GM03348 (cell line): ENCODE measurements at places on chromosomes 1 and 21.
A peak's percentile ranks its signal among the peaks of the same experiment; 100 is the strongest.

GRCh38 chr1:34147301-34147700 is 17.7 kb downstream of the CSMD2 start:
- no peak for DNase-seq

- no peak for DNase-seq
Measured at GRCh38 chr1:20719871-20720620, 2.2 kb upstream of the KIF17 start.

DNA sequence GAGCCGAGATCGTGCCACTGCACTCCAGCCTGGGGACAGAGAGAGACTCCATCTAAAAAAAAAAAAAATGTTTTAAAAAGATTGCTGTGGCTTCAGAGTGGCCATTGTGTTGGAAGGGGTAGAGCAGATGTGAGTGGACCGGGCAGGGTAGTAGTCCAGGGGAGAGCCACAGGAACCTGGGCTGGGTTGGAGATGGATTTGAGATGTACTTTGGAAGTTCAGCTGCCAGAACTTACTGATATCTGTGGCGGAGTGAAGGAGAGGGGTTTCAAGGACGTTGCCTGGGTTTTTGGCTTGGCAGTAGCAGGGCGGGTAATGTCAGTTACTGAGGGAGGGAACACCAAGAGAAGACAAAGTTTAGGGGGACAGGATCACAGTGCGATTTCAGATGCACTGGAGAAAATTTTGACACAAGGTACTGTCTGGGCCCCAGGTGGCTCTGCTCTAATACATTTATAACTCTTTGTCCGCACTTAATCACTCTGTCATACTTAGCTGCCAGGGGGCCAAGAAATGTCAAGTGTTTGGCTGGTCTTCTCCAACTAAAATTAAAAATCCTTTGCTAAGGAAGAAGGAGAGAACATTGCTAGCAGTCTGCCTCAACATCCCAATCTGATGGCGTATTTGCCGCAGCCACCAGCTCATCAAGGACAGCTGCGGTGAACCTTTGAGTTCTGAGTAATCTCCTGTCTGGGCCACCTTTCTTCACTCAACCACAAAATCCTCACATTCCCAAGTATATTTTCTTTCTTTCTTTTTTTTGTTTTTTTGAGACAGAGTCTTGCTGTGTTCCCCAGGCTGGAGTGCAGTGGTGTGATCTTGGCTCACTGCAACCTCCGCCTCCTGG is 9.6 kb downstream of the EPHX1 start:
- no peak for DNase-seq

- no peak for DNase-seq
Measured at GRCh38 chr1:228207851-228208821, at the start of gene OBSCN. Gene OBSCN (plus strand): TSS chr1:228208044. CDS start chr1:228211784, 3,740 bp downstream.

DNA sequence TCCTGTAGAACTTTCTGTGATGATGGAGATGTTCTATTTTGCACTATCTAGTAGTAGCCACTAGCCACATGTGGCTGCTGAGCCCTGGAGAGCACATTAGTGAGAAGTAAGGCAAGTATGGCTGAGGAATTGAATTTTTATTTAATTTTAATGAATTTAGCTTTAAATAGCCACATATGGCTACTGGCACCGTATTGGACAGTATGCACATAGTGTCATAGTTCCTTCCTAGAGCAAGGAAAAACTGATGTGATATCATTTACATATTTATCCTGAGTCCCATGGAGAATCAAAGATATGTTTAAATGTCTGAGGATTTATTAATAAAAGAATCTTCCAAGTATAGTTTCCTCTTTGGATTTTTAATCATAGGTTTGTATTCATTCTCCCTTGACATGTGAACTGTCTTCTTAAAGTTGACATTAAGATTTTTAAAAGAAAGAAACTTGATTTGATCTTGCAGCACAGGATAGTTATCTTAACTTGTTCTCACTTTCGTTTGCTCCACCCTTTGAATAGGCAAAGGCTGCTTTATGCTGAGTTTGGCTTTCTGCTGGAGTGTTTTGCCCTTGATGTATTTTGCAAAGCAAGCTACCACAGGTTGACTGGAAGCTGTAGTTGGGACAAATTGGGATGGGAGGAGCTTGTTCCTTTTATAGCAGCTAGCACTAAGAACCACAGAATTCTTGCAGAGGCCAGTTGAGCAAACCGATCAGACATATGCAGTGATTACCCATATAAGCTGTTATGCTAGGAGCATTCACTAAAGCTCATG is 129.7 kb downstream of the VPS13D start:
- DNase-seq = no peak

GRCh38 chr1:106072909-106073600 is 983.4 kb upstream of the PRMT6 start:
- no peak for DNase-seq

DNA sequence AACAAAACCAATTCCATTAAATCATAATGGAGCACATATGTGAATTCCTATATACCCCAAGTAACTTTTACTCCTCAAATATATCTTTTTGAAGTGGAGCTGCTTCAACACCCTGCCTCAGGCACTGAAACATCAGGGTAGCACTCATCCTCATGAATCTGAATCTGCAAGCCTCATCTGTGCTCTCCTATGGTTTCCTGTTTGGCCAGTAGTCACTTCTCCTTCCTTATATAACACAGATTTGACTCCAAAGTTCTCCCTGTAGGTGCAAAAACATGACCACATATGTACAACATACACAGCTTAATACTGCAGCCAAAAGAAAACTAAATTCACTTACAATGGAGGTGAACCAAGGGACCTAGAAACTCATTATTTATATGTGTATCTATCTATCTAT is 7.2 kb downstream of the TRIT1 start:
- DNase-seq = no peak

DNA sequence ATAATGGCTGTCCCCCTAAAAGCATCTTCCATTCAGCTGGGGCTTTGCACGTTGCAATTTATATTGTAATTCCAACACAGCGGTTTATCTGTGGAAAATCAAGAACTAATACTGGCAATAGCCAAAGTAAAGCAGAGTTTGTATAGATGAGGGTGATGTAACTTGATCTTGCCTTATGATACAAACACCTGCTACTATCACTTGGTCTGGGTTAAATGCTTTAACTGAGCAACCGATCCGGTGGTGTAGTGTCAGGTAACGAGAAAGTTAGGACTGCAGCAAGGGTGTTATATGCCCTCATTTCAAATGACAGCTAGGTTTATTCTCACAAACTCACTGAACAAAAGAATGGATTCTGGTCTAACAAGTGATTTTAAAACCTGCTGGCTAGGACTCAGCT is 47.3 kb upstream of the PLPPR4 start:
- DNase-seq = no peak

DNA sequence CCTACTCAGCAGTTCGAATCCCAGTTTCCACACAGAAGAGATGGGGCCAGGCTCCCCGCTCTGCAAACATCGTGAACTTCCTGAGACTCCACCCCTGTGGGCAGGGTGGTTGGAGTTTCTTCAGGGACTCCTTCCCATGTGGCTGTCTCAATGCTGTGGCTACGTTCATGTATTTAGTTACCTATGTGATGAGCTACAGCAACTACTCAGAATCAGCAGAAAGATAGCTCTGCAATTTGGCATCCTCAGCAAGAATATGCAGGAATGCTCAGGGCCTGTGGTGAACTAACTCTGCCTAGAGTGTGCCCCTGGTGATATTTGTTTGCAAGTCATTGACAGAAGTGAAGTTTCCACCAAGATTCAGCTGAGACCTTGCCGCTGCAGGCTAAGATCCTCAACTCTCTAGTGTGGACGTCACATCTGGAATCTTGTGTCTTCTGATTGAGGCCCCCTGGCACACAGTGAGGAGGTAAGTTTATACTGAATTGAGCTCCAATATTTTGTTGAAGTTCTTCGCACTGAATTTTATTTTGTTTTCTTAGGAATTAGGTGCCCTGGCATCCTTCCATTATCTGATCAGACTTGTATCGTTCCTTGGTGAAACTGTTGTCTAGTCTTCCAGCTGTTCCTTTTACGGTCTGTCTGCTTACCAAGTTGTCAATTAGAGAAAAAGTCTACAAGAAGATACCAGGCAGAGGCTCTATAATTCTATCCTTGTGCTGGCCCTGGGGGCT is 8.2 kb upstream of the GLRX2 start:
- DNase-seq = no peak

- DNase-seq = no peak
Measured at GRCh38 chr1:67274623-67275325, 32.9 kb upstream of the IL12RB2 start.

DNA sequence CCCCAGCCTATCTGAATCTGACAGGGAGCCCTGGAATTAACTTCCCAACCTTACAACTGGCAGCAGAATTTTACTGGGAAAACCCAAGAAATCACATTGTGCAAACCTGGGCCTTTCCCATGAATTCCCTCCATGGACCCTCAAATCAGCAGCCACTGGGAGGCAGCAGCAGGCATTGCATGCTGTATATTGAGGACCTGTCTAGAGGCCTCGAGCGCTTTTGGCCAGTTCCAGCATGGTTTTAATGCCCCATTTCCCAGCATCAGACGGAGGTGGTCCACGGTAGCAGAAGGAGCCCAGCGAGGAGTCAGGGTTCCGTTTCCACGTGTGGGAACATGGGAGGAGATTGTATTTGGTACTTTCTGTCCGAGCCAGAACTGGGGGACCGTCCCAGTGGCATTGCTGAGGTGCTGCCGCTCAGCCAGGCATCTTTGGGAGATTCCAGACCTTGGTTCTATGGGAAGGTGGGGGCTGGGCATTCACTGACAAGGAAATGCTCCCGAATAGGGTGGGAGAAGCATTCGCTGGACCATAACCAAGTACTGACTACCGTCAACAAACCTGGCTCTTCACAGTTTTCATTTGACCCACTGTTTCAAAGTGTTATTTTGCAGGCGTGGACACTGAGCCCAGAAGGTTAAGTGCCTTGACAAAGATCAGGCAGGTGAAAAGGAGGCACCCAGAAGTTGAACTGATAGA is 15.9 kb downstream of the BMP8A start:
- no peak for DNase-seq

DNA sequence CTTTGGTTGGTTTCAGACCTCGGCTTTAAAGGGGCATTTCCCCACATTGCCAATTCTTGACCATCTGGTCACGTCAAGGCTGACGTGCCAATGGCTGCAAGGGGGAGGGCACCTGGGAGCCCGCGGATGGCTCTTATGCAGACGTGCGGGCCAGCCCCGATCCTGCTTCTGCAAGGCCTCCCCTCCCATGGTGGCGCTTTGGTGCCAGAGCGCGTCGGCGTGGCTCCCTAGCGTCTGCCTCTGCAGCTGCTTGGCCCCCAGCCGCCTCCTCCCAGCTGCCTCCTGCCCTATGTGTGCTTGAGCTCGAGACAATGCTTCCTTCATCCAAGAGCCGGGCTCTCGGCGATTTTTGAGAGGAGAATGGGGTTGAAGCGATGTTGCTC is 29.1 kb downstream of the SKI start:
- DNase-seq = peak; percentile 52

- DNase-seq = no peak
Measured at GRCh38 chr1:69081668-69082067, 486.1 kb upstream of the LRRC7 start.

DNA sequence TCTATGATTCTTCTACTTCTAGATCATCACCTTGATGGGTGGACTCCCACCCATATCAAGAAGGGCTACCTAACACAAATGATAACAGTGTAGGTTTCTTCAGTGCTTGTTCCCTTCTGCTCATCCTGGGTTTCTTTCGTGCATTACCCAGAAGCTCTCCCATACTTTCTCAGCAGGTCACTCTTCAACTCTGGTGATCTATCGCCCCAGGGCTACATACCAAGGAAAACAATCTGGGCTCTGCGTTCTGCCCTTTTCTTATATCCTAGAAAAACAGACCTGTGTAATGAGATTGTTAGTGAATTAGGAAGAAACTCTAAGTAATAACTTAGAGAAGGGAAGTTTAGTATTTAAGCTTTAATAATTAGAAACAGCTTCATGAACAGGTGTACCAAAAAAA is 370.6 kb upstream of the SPAG17 start:
- DNase-seq = no peak

- DNase-seq = no peak
Measured at GRCh38 chr1:30044656-30045144, 678.7 kb downstream of the MATN1 start.

GRCh38 chr1:171501305-171502024 is 16.1 kb downstream of the PRRC2C start:
- DNase-seq = no peak

- DNase-seq = no peak
Measured at GRCh38 chr1:117846674-117847425, 82.6 kb downstream of the GDAP2 start.

GRCh38 chr1:21707086-21707840 is 38.1 kb upstream of the RAP1GAP start:
- no peak for DNase-seq

- no peak for DNase-seq
Measured at GRCh38 chr1:17094664-17095063, 24.6 kb downstream of the PADI2 start.

DNA sequence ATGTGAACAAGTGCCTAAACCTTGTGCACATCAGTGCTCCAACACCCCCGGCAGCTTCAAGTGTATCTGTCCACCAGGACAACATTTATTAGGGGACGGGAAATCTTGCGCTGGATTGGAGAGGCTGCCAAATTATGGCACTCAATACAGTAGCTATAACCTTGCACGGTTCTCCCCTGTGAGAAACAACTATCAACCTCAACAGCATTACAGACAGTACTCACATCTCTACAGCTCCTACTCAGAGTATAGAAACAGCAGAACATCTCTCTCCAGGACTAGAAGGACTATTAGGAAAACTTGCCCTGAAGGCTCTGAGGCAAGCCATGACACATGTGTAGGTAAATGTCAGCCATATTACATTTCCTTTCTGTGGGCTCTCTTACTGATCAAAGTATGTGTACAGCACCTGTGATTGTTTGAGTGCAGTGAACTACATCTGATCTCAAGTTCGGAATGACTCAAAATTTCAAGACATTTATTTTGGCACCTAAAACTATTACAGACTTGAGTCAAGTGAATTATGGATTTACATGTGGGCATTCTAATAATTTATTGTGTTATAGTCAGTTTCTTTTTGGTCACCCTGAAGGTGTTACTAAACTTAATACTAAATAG is 196.5 kb downstream of the TPR start:
- no peak for DNase-seq

DNA sequence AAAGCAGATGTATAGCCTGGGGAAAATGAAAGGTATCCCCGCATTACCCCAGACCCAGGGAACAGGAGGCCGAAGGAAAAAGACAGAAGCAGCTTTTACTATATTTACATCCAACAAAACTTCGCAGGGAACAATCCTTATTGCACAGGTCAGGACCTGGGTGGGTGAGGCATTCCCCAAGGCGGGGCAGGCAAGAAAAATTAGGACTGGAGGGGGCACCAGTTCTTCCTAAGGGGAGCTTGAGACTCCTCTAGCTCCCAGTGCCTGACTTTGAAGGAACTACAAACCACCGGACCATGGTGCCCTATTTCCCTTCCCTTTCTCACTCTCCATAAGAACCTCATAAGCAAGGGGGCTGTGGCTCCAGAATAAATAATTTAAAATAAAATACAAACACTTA is 6.7 kb upstream of the GATAD2B start:
- DNase-seq = no peak

DNA sequence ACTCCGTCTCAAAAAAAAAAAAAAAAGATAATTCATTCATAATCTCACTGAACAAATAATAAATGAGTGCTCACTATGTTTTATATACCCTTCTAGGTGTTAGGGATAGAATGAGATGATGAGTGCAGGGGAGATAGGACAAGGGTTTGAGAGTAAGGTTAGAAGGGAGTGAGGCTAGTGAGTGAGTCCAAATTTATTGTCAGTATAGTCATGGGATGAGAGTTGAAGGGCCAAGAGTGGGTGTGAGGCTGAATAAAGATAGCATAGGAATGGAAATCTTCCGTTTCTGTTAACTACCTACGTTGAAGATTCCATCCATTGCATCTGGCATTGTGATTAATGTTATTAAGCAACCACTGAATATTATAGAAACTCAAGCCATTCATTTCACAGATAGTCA is 16.8 kb downstream of the GNAI3 start:
- DNase-seq = no peak
